ENCODE measurements at places on chromosomes 12 and 14.
A peak's percentile ranks its signal among the peaks of the same experiment; 100 is the strongest.

GRCh38 chr12:95304673-95305198 lies 87.1 kb downstream of the VEZT start:
- no peak for DNase-seq
- H3K27me3 ChIP-seq, result no peaks in the 10 kb centered on the region
- H3K4me3 ChIP-seq, result no peak overlapping the region

- no peaks in the 10 kb centered on the region for H3K36me3 ChIP-seq
- no peak for DNase-seq
- H3K4me1 ChIP-seq, result no peaks in the 10 kb centered on the region
Observed at GRCh38 chr14:88106377-88106776, 101.4 kb downstream of the GPR65 start.

DNA sequence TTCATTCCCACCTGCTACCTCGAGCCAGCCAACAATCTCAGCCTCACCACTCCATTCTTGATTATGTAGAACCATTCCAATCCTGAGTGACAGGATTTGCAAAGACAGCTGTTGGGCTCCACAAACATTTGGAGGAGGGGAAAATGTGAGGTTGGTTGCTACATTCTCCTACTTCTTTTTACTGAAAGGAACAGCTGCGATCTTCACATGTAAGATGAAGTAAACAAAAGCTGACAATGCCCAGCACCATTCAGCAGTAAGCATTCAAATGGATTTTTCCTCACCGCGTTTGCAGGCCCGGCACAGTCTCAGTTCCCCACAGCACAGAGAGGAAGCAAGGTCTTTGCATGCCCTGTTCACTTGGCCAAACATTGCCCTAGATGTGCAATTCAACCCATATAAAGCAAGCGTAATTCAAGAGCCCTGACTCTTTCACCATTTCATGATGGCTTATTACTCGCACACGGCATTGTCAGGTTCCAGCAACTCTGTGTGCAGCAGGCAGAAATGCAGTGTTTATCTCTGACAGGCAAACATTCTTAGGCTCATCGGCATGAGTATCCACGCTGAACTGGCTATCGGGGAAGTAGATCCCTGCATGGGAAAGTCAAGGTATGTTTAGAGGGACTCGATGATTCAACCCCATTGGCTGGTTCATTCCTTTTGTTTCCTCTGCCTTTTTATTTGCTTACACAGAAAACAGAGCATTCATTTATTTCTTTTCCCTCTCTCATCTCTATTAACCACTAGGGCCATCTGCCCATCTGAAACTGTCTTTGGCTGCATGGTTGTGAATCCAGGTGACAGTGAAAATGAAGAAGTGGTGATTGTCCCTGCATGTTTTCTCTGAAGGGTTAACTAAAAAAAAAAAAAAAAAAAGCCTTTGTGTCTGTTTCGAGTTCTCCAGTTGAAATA lies 236.1 kb upstream of the PLEKHG7 start:
- no peaks in the 10 kb centered on the region for H3K27me3 ChIP-seq
- peaks cover 19% of the 10 kb centered on the region for H3K4me1 ChIP-seq
- H3K36me3 ChIP-seq, result no peaks in the 10 kb centered on the region
- H3K4me3 ChIP-seq, result no peak overlapping the region
- H3K27ac ChIP-seq, result no peak overlapping the region

DNA sequence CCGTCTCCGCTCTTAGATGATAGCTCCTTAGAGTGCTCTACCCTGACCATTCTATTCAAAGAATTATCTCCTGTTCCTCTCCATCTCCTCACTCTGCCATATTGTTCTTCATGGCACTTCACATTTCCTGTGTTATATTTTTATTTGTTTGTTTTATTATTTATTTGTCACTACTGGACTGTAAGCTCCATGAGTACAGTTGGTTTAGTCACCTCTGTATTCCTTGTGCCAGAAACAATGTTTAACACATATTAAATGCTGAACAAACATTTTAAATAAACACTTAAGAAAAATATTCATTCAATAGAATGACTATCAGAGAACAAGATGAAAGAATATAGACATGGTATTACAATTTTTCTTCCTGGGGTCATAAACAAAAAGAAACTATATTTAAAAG lies 35.6 kb downstream of the KIAA0586 start:
- no peak for DNase-seq
- peaks cover 3% of the 10 kb centered on the region for H3K4me1 ChIP-seq
- no peak overlapping the region for H3K4me3 ChIP-seq
- peaks cover 27% of the 10 kb centered on the region for H3K36me3 ChIP-seq
- H3K27me3 ChIP-seq, result no peaks in the 10 kb centered on the region

GRCh38 chr12:116278667-116279066 lies 1.2 kb upstream of the MED13L start:
- peak overlapping the region; percentile 76 for H3K4me3 ChIP-seq
- no peaks in the 10 kb centered on the region for H3K27me3 ChIP-seq
- peaks cover 43% of the 10 kb centered on the region for H3K4me1 ChIP-seq
- H3K36me3 ChIP-seq, result peaks cover 7% of the 10 kb centered on the region
- DNase-seq, result no peak

DNA sequence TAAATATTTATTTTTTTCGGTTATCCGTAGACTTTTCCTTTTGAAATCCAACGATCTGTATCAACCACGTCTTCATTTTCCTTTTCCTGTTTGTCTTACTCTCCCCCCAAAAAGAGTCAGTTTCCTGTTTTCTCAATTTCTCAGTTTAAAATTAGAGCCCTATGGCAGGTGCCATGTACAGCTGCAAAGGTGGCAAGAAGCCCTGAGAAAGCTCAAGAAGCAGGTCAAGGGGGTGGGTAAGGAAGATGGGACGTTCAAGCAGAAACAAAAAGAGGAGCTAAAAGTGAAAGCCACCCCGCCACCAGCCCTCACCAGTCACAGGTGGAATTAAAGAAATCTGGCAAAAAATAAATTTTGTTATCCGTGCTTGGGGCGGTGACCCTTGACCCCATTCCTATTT lies 26.7 kb downstream of the SLC35E3 start:
- peak overlapping the region; percentile 25 for H3K4me3 ChIP-seq
- peak overlapping the region; percentile 72 for H3K27ac ChIP-seq
- H3K4me1 ChIP-seq, result peaks cover 19% of the 10 kb centered on the region
- no peaks in the 10 kb centered on the region for H3K36me3 ChIP-seq
- H3K27me3 ChIP-seq, result no peaks in the 10 kb centered on the region

DNA sequence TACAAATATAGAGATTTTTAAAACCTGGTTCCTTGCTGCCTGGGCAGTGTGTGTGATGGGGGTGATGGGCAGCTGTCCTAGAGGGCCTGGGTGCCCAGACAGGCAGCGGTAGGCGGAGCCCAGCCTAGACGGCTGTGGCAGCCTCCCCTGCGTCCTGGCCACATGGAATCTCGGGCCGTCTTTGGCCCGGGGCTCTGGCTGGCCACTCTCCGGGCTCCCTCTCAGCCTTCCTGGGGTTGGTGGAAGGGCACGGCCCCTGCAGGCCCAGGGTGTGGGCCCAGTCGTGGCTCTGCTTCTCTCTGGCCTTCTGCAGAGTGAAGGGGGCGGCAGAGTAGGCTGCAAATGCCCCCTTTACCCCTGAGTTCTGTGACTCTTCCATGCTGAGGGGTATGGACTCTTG lies 2.3 kb downstream of the LRTM2 start:
- no peak for DNase-seq
- peaks cover 2% of the 10 kb centered on the region for H3K4me1 ChIP-seq
- peaks cover 23% of the 10 kb centered on the region for H3K27me3 ChIP-seq

DNA sequence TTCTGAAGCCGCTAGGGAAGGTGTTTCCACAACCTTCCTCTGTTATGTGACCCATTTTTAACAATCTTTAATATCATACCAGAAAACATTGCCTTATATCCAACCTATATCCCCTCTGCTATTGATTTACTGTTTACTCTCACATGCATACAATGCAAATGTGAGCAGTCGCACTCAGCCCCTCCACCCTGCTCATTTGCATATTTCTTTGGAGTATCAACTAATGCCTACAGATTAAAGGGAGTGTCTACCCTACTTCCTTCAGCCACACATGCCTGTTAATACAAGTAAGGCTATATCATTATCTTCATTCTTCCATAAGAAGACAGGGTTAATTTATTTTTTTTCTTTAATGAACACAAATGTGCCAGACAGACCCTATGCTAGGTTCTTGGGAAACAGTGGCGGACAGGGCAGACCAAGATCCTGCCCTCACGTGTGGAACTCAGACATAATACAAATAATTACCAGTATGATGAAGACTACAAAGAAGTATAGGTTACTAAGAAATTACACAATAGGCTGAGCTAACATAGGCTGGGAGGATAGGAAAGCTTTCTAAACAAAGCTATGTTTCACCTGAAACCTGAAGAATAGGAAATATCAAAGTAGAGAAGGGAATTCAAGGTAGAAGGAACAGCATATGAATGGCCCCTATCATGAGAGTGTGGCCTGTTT lies 107.3 kb upstream of the MDM1 start:
- DNase-seq, result no peak
- peaks cover 33% of the 10 kb centered on the region for H3K36me3 ChIP-seq
- no peaks in the 10 kb centered on the region for H3K27me3 ChIP-seq
- no peak overlapping the region for H3K27ac ChIP-seq

DNA sequence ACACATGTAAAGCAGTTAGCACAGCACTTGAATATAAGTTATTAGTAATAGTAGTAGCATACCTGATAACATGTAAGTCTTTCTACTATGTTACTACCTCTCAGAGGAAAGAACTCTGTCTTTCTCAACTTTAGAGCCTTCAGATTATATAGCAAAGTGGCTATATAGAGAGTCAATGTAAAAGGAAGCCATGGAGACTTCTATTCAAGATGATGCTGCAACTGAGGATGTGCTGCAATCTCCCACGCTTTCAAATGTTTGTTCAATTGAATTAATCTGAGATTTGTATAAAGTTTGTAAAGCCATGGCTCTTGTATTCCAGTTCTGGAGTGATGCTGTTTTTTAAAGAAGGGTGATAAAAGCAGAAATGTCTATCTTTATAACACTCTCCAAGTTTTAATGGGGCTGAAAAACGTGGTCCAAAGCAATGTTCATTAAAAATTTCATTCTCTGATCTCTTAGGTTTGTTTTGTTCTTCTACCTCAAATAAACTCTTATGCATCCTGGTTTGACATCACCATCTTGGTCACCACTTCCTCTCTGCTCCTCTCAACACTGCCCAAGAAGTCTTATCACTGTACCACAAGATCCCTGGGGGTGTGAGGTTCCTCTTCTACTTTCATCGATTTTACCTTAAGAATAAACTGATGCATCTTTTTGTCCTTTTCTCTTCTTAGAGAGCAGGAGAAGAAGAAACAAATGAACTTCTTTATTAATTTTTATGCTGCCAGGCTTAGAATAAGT lies 40.6 kb downstream of the C12orf42 start:
- H3K4me1 ChIP-seq, result peaks cover 31% of the 10 kb centered on the region
- no peaks in the 10 kb centered on the region for H3K36me3 ChIP-seq
- peak overlapping the region; percentile 7 for H3K27ac ChIP-seq
- H3K27me3 ChIP-seq, result no peaks in the 10 kb centered on the region
- DNase-seq, result peak; percentile 26

DNA sequence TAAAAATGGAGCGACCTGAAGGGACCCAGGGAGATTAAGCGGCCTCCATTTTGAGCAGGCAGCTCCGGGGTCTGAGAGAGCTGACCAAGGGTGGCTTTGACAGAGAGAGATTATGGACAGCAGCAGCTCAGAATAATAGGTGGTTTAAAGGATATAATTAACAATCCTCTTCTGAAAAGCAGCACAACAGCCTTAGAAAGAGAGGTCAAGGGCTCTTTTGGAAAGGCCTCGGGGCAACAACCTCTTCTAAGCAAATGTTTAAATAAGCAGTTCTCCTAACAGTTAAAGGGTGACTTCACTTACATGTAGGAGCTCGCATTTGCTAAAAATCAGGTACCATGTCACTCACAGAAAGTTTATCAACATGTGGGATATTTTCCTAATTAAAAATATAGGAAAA lies 87.2 kb upstream of the FRMD6 start:
- no peak overlapping the region for H3K4me3 ChIP-seq
- no peak for DNase-seq
- H3K27me3 ChIP-seq, result no peaks in the 10 kb centered on the region
- no peaks in the 10 kb centered on the region for H3K36me3 ChIP-seq

Measured in activated CD4-positive, alpha-beta T cell treated with anti-CD3 and anti-CD28 coated beads, Interleukin-2, amount 10 ng/mL, durations not matched to agents 7 days and 5 days (primary cell).